ENCODE measurements at places on chromosomes 1 and 21. TPM values are rescaled to one million over a fixed set of nuclear protein-coding genes. Genes with fewer than 3 reads are reported as not detected.

DNA sequence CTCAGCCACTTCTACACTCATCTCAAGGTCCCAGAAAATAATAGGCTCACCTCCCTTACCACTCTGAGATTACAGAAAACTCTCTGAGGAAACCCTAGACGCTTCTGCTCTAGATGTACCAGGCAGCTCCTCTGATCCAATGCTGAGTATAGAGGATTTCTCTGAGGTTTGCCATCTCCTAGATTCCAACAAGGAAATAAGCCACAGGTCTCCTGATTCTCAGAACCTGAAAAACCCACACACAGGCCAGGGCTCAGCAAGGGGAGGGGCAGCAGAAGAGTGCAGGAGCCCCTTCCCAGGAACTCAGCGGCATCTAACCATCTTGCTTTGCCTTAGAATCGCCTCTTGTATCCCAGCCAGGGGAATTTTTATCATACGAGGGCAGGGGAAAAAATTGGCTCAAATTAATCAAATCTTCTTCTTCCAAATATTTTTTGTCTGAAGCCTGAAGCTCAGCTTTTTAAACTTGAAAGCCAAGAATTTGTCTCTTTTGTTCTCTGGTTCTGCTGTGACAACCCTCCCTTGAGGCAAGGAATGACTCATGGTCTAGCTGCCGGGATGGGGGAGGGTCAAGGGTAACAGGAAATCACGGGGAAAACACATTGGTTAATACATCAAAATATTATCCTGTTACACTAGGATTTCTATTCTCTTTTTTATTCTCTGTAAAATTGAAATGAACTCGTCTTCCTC lies 30.8 kb downstream of the GORAB start:
- H3K27ac ChIP-seq = no peak overlapping the region
- peaks cover 10% of the 10 kb centered on the region for H3K27me3 ChIP-seq
- DNase-seq = peak; percentile 67
- H3K4me3 ChIP-seq = no peak overlapping the region
- H3K36me3 ChIP-seq = no peaks in the 10 kb centered on the region

DNA sequence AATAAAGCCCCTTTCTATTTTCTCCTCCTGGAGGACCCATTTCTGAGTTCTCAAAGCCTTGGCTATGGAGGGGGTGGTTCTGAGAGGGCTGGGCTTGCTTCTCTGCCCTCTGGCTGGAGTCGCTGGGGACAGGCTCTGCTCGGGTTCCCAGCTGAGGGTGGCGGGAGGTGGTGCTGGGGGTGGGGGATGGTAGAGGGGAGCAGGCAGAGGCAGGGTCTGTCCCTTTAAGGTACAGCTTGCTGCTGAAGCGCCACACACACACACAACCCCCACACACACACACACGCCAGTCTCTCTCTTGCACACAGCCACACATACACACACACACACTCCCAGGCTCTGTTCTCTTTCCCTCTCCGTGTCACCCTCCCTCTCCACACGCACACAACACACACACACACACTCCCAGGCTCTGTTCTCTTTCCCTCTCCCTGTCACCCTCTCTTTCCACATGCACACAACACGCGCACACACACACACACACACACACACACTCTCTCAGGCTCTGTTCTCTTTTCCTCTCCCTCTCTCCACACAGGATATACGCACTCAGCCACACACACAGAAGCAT lies 69.8 kb upstream of the SSBP3 start:
- no peak overlapping the region for H3K27ac ChIP-seq
- no peak for DNase-seq
- peaks cover 30% of the 10 kb centered on the region for H3K4me1 ChIP-seq

Gene ATXN7L2
- total RNA-seq = 15.6 TPM

- DNase-seq = no peak
- no peak overlapping the region for H3K4me3 ChIP-seq
- no peaks in the 10 kb centered on the region for H3K27me3 ChIP-seq
Observed at GRCh38 chr1:186575348-186575747, 104.9 kb downstream of the PTGS2 start.

Gene RER1
- total RNA-seq = 171 TPM

Gene SELL
- 92.7 TPM for total RNA-seq

GRCh38 chr21:36846631-36847030 lies 119.8 kb downstream of the HLCS start:
- H3K36me3 ChIP-seq = no peaks in the 10 kb centered on the region
- H3K4me3 ChIP-seq = no peak overlapping the region
- no peaks in the 10 kb centered on the region for H3K27me3 ChIP-seq
- DNase-seq = no peak
- no peaks in the 10 kb centered on the region for H3K4me1 ChIP-seq
- H3K27ac ChIP-seq = no peak overlapping the region
